ENCODE measurements at places on chromosomes 5 and 9.

DNA sequence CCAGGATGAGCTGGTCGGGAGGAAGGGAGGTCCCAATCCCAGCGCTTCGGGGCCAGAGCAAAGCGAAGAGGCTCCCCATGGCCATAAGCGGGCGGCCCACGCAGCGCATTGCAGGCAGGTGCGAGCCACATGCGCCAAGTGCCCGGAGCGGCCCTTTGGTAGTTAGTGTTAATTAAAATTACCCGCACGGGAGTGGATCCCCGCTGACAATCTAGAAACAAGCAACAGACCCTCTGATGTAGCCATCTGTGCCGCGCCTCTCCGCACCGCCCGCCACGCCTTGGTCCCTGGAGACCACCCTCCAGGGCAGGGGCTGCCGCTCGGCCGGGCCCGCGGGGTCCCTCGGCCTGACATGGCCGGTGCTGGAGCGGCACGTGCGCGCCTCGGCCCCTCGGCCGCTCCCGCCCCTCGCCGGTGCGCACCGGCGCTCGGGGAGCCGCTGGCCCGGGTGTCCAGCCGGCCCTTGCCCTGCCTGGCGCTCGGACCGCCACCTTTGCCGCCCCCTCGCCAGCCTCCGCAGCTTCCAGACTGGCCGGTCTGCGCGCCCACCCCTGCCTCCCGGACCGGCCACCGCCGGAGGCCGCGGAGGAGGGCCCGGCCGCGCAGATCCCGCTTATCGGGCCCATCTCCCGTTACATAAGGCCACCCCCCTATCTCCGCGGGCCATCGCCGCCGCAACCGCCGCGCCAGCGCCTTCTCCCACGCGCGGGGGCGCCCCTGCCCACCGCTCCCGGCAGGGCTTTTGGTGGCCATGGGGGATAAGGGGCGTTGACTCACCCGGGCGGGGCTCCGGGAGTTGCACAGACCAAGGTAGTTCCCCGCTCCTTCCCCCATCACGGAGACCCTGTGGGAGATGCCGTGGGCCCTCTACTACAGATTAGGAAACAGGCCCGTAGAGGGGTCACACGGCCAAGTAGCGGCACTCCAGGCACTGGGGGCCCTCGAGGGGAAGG lies 1.9 kb upstream of the IL13 start:
- no peak for DNase-seq

- DNase-seq: no peak
Observed at GRCh38 chr9:115194216-115194615, 76.3 kb upstream of the TNC start.

DNA sequence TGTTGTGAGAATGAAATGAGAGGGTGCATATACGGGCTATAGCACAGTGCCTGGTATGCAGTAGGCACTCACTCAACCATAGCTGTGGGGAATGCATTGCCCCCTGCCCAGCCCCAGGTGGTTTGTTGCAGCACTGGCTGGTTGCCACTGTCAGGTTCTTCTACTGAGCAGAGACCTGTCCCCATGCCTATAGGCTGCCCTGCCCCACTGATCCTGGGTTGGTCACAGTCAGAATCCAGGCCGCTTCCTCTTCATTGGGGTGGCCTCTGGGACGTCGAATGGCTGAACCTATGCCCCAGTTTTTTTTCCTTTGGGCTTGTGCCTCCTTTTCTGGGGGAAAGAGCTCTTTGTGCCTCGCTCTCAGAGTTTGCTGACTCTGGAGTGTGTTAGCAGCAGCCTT lies 74.6 kb downstream of the RGS3 start:
- DNase-seq: no peak

- DNase-seq: no peak
Observed at GRCh38 chr5:166379517-166379916, 1911.9 kb upstream of the WWC1 start.

GRCh38 chr9:37337301-37337890 lies 85.1 kb upstream of the GRHPR start:
- no peak for DNase-seq

GRCh38 chr9:109471475-109472393 lies 26.4 kb downstream of the PTPN3 start:
- no peak for DNase-seq

DNA sequence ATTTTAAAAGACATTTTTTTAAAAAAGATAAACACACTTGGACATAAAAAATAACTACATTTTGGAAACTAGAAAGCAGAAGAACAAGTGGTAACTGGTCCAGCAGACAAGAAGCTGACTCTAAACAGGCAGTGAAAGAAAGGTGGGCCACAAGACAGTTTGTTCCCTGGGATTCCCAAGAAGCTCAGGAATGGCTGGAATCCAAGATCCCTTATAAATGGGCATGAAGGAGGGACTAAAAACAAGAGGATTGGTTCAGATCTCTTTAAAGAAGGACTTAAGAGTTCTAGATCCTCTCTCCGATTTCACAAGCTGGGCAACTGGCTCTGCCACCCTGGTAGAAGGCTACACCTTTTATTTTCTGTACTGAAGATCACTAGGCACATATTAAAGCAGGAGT lies 102.8 kb downstream of the ARL15 start:
- no peak for DNase-seq

GRCh38 chr5:43192558-43193180 lies 644 bp downstream of the NIM1K start:
- peak; percentile 17 for DNase-seq

DNA sequence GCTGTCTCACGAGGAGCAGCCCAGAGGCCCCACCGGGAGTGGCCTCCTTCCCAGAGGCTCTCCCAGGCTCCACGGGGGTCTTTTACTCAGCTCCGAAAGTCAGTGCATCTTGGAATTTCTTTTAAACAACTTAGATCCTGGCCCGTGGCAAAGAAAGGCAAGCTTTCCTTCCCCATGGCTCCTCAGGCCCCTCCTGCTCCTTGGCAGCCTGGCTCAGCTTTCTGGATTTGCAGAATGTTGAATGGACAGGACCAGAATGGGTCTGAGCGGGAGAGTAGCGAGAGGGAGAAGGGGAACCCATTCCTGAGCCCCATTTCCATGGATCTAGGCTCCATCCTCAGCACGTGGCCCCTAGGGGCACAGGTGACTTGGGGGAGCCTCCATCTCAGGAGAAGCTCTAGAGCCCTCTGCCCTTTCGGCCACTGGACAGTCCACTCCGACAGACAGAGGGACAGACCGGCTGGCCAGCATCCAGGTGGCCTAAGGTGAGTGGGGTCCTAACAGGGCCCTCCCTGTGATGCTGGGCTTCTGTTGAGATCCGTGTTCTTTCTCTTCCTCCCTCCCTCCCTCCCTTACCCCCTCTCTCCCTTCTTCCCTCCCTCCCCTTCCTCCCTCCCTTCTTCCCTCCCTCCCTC lies 173.9 kb upstream of the PPP1R26 start:
- DNase-seq: no peak
